B cell (primary cell): ENCODE measurements at places on chromosomes 6 and 20. TPM values are rescaled to one million over a fixed set of nuclear protein-coding genes. Genes with fewer than 3 reads are reported as not detected.
A peak's percentile ranks its signal among the peaks of the same experiment; 100 is the strongest.

Gene C20orf144
- total RNA-seq, result 0.27 and 0.44 TPM in 2 replicates

Gene PPP1R14C
- not detected in 2 replicates for total RNA-seq

Gene MTFR2
- 3.9 and 4.0 TPM in 2 replicates for total RNA-seq

Gene BACH2
- total RNA-seq, result 235 and 254 TPM in 2 replicates

Gene MEP1A
- not detected in 2 replicates for total RNA-seq

Gene NFATC2
- total RNA-seq, result 38.0 and 41.9 TPM in 2 replicates

DNA sequence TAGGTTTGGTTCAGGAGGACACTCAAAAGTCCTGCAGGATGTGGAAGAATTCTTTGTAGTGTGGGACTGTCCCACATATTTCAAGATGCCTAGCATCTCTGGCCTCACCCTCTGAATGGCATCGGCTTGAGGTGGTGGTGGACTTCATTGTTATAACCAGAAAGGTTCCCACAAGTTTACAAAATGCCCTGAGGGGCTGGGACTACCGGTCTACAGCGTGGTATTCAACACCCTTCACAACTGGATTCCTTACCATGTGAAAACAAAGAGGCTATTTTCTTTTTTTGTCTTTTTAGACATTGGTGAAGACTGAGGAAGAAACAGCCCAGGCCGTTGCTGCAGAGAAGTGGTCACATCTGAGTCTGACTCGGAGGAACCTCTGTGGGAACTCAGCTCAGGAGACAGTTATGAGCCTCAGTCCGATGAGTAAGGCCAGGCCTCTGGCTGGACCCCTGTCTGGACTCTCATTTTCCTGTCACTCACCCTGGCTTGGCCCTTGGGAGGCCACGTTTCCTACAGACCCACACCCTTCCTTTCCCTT is 15.2 kb downstream of the PGBD1 start:
- no peak for DNase-seq

DNA sequence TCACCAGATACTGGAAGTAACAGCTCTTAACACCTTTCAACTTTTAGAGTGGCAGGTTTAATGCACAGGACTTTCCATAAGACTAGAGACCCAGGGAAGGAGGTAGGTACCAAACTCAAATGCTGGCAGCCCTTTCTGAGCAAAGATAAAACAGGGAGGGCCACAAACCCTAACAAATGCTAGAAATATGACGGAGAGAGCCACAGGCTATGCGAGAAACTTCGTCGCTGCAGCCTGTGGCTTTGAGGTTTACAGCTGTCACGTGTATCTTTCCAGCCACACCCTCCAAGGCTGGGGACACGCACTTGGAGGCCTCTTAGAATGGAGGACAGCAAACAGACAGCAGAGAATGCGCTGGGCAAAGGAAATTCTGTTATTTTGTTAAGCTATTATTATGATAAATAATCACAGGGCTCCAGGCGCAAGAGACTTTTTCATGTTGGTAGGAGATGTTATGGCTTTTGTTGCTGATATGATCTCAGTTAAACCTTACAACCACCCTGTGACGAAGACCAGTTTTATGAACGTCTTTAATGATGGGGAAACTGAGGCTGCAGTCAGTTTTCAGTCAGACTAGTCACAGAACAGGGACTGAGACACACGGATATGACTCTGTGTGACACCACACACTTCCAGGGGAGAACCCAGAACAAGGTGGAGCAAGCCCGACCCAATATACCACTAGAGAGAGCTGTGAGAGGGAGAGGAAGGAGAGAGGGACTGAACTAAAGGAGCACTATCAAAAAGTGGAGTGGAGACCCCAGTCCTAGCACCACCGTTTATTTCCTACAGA is 2.0 kb downstream of the TRAM2 start:
- peak; percentile 62 for DNase-seq

DNA sequence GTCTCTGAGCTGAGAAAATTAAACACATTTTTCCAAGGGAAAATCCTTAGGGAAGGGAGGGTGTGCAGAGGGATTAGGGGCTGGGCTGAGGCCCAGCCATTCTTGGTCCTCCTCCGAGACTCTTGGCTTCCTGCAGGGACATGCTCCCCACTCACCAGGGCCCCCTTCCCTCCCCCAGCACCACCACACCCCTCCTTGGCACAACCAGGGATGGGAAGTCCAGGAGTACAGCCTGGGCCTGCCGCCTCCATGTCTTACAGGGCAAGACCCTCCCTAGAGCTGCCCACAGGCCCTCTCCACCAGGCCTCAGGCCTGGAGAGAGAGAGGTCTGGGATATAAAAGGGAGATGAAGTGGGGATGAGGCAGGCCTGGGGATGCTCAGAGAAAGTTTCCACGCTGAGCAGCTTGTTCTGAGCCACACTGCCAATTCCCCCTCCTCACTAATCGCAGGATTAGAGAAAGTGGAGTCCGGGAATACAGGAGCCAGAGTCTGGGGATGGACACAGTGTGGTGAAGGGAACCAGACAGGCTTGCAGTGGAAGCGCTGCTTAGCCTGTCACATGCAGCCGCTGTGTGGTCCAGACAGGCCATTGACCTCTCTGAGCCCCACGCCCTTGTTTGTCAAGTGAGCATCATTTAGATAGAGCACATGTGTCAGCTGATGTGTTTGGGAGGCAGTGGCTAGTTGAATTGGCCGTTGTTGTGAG is 105.5 kb downstream of the MRPL14 start:
- DNase-seq, result no peak

GRCh38 chr6:52138284-52138683 is 47.9 kb upstream of the IL17A start:
- DNase-seq, result no peak

DNA sequence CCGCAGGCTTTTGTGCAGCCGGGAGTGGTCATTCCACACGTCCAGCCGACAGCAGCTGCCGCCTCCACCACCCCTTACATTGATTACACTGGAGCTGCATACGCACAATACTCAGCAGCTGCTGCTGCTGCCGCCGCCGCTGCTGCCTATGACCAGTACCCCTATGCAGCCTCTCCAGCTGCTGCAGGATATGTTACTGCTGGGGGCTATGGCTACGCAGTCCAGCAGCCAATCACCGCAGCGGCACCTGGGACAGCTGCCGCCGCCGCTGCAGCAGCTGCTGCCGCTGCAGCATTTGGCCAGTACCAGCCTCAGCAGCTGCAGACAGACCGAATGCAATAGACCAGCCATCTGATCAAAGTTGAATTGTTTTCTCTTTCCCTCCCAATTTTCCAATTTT is 10.6 kb downstream of the RBM24 start:
- no peak for DNase-seq

DNA sequence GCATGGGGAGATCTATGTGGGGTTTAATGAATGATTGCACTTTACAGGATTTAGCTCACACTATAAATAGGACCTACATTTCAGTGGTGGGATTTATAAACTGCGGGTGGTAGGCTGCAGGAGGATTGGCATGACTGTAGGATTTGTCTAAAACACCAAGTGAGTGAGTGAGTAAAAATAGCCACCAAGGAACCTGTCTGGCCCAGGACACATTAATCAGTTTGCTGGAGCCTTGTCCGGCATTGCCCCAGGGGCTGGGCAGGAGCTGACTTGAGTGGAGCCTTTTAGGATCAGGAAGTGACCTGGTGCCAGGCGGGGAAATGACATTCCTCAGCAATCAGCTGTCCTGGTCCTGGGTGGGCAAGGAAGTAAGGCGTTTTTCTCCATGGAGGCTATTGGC is 278.7 kb upstream of the PRND start:
- no peak for DNase-seq

GRCh38 chr6:36666287-36666686 is 12.2 kb upstream of the CDKN1A start:
- DNase-seq, result no peak

DNA sequence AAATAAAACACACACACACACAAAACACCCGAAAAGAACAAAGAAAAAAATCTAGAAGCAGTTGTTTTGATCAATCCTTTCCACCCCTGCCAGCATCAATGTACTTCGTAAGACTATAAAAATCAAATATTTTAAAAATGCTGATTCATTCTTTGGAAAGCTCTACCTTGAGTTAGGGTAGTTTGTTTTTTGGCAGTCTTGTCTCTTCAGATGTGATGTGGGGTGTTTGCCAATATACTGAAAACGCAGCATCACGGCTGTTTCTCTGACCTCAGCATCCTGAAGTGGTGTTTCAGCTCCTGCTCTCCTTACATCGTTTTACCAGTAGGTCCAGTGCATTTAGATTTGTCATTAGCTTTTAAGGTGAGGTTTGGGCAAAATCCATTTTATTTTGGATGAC is 526.0 kb downstream of the UTRN start:
- no peak for DNase-seq
